ENCODE measurements at places on chromosomes 4 and X.

DNA sequence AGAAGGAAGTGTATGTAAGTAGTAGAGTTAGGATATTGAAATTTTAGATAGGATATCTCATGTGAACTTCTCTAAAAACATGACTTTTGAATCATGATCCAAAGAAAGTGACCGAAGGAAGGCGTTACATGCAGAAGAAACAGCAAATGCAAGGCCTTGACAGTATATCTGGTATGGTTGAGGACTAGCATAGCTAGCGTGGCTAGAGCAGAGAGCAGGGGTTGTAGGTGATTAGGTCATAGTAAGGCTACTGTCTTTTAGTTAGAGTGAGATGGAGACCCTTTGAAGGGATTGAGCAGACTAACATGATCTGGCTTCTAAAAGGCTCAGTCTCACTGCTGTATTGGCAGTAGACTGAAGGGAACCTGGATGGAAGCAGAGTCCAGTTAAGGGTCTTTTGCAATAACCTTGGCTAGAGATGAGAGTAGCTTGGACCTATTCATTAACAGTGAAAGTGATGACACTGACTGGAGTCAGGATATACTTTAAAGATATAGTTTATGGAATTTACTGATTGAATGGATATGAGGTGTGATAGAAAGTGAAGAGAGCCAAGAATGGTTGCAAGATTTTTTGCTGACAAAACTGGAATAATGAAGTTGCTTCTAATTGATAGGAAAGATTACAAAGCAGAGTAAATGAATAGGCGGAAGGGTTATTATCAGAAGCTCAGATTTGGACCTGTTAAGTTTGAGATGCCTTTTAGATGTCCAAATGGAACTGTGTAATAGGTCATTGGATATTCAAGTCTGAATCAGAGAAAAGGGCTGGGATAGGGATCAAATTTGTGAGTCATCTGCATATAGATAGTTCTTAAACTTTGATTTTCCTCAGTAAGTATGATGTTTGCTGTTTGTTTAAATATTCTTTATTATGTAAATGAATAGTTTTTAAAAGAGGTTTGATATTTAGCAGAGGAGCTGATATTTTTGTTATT, 59.8 kb downstream of the MRPL1 start:
- no peak for DNase-seq

DNA sequence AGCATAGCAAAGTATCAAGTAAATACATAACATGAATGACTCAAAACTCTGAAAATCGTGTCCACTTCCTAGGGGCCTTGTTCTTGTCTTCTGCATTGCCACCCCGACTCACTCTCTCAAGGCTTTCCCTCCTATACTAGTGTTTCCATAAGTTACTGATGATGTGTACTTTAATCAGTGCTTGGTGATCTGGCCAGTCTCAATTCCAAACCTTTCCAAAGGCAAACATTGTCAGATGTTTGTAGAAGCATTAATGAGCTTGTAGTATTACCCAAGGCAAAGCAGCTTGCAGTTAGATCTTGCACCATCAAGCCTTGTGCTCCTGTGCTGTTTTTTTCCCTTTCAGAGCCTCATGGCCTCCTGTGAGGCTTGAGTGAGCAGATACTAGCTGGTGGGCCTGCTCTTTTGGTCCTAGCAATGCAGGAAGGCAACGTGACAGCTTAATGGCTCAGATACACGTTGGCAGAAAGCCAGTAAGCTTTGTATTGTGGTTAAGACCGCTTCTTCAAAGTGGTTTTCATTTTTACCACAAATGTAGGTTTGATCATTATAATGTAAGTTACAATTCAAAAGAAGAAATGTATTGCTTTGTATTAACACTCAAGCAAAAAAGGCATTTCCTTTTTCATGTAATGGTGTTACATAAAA, 51.8 kb downstream of the RBPJ start:
- no peak for DNase-seq

- DNase-seq, result no peak
These were observed 31.6 kb downstream of the KDM6A start for GRCh38 chrX:44904542-44905115.

GRCh38 chr4:163744861-163745260, 250.4 kb downstream of the TMA16 start:
- no peak for DNase-seq

DNA sequence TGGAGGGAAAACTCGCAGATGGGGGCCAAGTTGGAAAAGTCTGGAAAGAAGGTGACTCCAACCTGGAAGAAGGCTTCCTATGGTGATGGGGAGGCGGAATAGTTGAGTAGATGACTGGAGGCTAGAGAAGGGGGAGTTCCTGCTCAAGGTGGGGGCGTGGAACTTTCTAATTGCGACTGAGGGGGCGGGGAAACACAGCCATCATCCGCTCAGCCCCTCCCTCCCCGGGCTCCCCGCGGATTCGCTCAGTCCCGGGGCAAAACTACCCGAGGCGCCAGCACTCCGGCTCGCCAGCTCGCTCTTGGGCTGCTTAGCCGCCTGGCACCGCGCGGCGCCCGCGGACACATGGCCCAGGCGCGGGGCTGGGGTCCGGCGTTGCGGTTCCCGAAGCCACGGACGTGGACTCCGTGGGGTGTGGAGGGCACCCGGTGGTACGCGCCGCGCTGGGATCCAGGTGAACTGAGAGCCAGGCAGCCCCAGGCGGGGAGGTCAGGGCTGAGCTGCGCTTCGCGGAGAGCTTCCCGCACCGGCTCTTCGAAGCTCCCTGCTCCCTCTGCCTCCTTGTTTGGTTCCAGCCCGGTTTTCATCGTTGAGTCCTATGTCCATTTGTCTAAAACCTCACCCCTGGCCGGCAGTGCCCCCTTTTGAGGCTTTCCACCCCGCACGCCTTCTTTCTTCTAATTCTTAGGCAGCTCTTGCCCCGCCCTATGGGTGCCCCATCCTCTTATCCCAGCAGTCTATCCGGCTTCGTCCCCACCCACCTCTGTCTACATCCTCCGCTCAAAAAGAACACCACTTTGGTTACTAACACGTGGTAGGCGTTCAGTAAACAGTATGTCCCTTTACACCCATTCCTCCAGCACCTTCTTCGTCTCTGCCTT, 38.9 kb downstream of the STARD8 start:
- DNase-seq, result no peak
